ELR (cell line): ENCODE measurements at places on chromosomes 1 and 21.
A peak's percentile ranks its signal among the peaks of the same experiment; 100 is the strongest.

DNA sequence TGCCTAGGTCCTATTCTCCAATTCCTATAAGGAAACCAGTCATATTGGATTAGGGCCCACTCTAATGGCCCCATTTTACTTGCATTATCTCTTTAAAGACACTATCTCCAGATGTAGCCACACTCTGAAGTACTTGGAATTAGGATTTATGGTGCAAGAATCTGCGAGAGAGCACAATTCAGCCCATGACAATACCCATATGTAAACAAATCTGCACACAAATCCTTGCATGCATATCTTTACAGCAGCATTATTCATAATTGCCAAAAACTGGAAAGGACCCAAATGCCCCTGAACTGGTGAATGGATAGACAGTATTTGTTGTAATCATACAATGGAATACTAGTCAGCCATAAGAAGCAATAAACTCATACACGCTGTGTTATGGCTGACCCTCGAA is 229.8 kb upstream of the ADAMTS5 start:
- peak; percentile 3 for DNase-seq

DNA sequence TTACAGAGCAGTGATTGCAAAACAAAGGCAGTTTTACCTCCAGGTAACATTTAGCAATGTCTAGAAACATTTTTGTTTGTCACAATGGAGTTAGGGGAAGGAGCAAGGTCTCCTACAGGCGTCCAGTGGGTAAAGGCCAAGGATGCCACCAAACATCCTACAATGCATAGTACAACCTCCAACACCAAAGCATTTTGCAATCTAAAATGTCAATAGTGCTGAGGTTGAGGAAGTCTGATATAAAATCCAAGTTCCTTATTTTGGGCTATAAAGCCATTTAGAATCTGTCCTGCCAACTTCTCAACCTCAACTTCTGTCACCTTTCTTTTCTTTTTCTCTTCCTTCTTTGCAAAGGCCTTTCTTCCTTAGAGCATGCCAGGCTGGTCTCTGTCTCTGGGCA is 111.2 kb downstream of the FASLG start:
- DNase-seq, result no peak

GRCh38 chr1:160189649-160190625 is at the start of gene CASQ1:
TSS of gene CASQ1 (plus strand) at chr1:160190575. CDS start at chr1:160190752, 177 bp downstream.
- DNase-seq, result peak; percentile 43

GRCh38 chr1:197469620-197470210 is 201.7 kb downstream of the CRB1 start:
- DNase-seq, result no peak

- no peak for DNase-seq
These were observed 260.1 kb upstream of the TMPRSS15 start for GRCh38 chr21:18663663-18664062.

- DNase-seq, result peak; percentile 33
These were observed 99.2 kb downstream of the C1orf21 start for GRCh38 chr1:184485751-184486723.

DNA sequence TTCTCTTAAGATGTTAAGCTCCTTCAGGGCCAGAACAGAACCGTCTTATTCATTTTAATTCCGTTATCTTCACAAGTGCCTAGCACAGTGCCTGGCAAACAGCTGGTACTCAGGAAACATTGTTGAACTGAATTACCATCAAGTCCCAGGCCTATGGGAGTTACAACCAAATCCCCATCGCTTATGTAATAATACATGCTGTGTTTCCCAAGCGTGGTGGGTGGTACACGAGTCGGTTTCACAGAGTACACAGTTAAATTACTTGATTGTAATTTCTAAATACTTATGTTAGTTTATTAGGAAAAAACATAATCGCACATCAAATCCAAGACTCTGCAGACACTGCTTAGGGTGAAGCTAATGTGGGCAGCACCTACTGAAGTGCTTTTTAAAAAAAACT is 1.0 kb downstream of the ANGEL2 start:
- peak; percentile 38 for DNase-seq

DNA sequence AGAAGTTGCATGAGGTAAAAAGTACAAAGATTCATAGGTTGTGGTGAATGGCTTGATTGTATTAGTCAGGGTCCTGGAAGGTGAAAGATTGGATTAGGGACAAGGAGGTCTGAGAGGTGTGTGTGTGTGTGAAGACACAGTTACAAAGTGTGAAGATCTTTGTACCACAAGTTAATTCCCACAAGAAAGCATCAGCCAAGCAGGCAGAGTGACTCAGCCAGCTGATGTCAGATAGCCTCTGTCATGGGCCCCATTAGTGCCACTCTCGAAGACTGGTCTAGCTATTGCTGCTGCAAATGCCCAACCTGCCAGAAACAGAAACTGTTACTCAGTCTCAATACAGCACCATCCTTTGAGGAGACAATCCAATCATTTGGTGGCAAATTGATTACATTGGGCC is 96.5 kb downstream of the DTL start:
- peak; percentile 10 for DNase-seq

- DNase-seq, result no peak
These were observed 64.4 kb downstream of the MAB21L3 start for GRCh38 chr1:116175611-116176010.

- DNase-seq, result peak; percentile 5
These were observed 49.9 kb downstream of the LHX9 start for GRCh38 chr1:197967066-197967465.

- DNase-seq, result peak; percentile 58
These were observed 107.3 kb upstream of the RUNX3 start for GRCh38 chr1:25037174-25038074.

DNA sequence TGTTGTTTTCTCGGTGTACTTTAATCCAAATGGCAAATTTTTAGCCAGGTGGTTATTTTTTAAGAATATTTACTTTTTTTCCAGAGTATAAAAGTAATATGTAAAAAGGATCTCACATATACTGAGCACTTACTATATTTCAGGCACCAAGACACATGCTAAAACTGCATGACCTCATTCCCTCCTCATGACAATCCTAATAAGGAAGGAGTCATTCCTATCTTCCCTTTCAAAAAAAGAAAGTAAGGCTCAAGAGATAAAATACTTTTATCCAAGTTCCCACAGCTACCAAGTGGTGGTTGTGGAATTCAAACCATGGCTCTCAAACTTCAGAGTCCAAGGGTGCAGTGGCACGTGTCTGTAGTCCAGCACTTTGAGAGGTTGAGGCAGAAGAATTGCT is 19.4 kb downstream of the ATP2B4 start:
- peak; percentile 41 for DNase-seq

DNA sequence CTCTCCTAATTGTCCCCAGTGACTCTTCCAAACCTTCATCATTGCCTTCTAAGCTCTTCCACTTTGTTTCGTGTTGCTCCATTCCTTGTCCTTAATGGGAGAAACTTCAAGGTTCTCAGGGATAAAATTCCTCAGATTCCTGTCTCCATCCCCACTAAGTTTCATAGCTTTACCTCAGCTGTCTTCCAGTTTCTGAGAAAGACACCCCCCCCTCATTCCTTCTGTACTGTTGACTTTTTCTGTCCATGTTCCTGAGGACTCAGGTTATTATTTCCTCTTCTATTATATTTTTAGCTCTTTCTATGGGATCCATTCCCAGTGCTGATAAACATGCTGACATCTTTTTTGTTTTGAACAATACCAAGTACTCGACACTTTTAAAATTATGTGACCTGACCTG is 215.3 kb upstream of the PTGFR start:
- no peak for DNase-seq

GRCh38 chr1:218467101-218468072 is 122.3 kb downstream of the TGFB2 start:
- DNase-seq, result peak; percentile 90

DNA sequence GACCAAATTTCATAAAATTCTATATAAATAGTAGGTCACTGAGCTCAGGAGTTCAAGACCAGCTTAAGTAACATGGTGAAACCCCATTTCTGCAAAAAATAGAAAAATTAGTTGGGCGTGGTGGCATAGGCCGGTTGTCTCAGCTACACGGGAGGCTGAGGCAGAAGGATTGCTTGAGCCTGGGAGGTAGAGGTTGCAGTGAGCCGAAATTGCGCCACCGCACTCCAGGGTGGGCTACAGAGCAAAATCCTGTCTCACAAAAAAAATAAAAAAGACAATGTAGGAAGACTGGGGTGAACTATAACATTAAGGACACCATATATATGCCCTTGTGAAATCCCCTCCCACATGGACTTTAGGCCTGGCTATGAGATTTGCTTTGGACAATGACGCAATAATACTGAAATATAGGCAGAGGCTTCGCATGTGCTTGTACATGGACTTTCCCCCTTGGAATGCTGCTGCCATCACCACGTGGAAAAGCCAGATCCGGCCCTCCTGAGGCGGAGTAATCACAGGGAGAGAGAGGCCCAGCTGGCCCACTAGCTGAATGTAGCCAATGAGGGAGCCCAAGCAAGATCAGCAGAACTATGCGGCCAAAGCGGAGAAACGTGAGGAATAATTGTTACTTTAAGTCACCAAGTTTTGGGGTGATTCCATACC is 13.1 kb upstream of the USP1 start:
- DNase-seq, result no peak

- DNase-seq, result peak; percentile 40
These were observed 65.6 kb downstream of the UCHL5 start for GRCh38 chr1:192993426-192994085.

- no peak for DNase-seq
These were observed 62.4 kb downstream of the RERE start for GRCh38 chr1:8754993-8755392.

DNA sequence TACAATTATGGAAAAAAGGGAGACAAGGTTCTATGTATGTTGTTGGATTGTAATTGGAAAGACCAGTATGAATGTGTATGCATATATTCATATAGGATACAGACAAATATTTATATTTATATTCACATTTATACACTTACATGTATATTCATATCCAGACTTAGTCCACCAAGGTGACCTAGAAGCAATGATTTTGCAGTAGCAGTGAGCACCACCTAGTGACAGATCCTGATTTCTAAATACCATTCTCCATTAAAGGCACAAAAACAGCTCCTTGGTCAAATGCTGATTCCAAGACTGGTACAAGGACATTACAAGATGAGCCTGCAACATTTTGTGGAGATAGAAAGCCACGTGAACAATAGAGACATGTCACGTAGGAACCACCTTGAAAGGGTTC is 153.4 kb downstream of the SDCCAG8 start:
- peak; percentile 28 for DNase-seq

DNA sequence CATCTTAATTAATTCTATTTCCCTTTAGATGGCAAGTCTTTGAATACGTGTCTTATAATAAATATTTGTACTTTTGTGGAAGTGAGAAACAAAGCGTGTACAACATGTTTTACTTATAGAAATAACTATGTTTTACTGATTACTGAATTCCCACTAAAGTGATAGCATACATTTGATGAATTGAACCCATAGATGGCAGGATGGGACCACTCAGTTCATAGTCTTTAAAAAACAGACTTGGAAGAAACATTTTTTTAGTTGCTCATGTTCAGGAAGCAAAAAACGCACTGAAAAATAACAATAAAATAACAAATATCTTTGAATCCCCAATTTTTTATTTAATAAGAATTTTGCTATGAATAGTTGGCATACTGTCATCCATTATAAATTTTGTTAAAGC is 507.1 kb upstream of the ZRANB2 start:
- DNase-seq, result peak; percentile 27

DNA sequence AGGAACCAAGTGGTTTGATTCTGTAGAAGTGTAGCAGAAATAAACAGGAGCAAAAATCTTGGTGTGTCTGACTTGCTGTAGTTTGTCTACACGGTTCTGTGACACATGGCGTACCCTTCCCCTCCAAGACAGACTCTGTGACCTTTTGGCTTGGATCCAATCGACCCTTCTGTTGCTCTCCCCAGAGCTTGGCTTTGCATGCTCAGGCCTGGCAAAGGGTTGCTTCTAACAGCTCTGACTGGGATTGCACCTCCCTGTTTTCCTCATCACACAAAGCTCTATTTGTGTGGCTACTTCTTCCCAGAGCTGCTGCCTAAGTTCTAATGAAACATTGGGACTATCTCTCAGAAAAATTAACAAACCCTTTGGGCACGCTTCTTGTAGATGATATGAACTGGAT is 24.0 kb downstream of the NGF start:
- DNase-seq, result no peak

DNA sequence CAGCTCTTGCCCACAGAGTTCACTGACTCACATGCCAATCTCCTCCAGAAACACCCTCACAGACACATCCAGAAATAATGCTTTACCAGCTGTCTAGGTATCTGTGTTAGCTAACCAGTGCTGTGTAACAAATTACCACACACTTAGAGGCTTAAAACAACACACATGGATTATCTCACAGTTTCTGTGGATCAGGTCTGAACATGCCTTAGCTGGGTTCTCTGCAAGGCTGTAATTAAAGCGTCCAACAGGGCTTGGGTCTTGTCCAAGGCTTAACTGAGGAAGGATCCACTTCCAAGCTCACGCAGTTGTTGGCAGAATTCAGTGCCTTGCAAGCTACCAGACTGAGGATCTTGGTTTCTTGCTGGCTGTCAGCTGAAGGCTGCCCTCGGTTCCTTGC is 92.5 kb upstream of the RGS4 start:
- no peak for DNase-seq

- no peak for DNase-seq
These were observed 145.1 kb downstream of the CNIH3 start for GRCh38 chr1:224761245-224761644.

GRCh38 chr1:241531195-241532161 is 700 bp upstream of the KMO start:
- peak; percentile 88 for DNase-seq

- DNase-seq, result peak; percentile 75
These were observed 57.3 kb downstream of the PSMG1 start for GRCh38 chr21:39125752-39126485.

DNA sequence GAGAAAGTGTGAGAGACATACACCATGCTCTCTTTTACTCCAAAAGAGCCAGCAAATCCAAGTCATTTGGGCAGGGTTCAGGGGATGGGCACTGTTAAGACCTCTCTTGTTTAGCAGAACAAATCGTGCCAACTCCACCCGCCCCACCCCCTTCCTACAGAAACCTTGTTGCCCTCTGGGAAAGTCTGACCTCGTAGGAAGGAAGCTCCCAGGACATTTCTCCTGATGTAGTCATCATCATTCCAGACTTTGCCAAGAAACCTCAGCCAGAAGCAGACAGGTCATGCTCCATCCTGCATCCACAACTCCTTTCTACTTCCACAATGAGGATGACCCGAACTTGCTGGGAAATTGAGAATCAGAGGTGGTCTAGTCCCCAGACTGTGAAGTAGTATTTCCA is 57.7 kb downstream of the UBE2T start:
- peak; percentile 93 for DNase-seq

DNA sequence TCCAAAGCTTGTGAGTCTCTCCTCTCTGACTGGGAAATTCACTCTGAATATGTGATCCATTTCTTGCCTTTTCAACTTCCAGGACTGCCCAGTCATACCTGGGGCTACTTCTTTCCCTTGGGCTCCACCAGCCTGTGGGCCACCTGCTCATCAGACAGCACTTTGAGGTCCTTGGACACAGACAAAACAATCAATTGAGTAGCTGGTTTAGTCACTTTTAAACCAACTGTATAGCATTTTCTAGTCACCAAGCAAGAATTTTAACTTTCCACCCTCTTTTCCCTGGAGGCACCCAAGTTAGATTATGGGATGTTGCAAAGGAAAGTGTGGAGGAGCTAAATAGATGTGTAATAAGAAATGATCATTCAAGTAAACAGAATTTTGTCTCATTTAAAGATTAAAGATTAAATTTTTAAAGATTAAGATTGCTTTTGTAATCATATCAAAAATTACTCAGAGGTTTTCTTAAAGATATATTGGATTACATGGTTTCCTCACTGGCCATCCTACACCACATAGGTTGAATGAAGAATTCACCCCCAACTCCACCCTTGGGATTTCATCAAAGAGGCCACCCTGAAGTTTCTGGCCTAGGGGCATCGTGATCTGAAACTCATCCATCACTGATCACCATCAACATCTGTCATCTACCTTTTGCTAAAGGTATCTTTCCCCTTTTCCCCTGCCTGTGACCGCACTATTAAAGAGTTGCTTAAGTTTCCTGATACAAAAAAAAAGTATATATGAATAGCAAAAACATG is 219.2 kb upstream of the NR5A2 start:
- peak; percentile 62 for DNase-seq
